ENCODE measurements at places on chromosomes 4 and X.

DNA sequence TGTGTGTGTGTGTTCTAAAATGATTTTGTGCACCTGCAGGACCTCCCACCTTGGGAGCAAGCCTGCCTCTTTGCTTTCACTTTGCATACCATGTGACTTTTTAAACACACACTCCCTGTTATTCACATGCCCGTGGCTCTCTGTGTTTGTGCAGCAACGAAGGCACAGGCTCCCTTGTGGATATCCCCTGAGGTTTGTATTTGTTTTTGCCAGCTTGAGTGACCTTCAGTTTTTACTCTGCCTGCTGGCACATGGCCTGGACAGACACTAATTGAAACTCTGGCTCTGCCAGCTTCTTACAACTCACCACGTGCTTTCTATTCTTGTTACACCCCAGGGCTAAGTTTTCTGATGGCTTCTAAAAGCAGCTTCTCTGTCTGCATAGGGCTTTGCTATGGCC, 885.8 kb downstream of the SH3BGRL start:
- no peak for DNase-seq

GRCh38 chrX:37726346-37726745, 40.8 kb downstream of the XK start:
- DNase-seq = no peak

- no peak for DNase-seq
Measured at GRCh38 chr4:136357556-136357955, 1174.7 kb downstream of the PCDH18 start.

DNA sequence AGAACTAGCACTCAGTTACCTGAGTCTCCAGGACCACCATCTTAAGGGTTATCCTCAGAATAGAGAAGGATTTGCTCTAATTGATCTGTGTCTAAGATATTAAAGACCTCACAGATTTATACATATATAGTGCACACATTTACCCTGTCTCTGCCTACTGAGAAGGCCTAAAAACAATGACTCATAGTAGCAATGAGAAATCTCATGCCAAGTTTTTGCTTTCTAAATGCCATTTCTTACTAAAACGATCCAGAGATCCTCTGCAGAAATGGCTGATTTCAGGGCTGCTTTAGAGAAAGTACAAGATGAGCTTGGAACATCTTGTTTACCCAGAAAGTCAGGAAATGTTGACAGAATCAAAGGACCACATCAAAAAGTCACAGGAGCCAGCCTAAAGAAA, 79.1 kb upstream of the INPP4B start:
- DNase-seq = no peak

DNA sequence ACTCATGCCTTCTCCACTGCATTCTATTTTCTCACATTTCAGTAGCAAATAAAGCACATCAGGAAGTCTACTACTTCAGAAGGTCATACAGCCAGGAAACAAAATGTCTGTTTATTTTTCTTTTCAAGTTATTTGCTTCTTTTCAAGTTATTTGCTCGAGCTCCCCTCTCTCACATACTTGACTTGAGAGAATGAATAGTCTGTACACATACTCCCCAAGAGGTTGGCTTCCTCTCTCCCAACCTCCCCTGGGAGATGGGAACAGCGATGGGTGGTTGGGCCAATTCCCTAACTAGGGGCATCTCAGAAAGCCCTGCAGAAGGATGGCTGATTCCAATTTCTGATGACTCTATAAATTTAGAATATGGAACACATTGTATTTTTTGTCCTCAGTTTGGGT, 64.7 kb upstream of the PTPN13 start:
- no peak for DNase-seq

- DNase-seq = no peak
Measured at GRCh38 chrX:2402361-2402690, 98.5 kb downstream of the DHRSX start.

- peak; percentile 6 for DNase-seq
Measured at GRCh38 chr4:165784672-165785071, 88.4 kb upstream of the TLL1 start.

DNA sequence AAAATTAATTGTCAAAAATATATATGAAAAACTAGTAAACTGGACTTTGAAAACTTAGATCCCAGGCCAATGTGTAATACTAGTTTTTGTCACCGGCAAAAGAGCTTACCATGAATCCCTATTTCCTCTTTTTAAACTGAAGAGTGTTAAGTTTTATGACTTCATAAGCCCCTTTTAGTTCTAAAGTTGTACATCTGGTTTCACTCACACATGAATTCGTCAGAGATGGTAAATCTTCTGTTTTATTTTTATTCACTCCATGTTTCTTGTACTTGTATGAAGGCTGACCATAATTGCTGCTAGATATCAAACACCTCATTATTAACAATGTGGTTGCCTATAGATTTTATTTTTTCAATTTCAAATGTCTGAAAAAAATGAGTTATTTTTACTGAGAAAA, 827.9 kb downstream of the PCDH7 start:
- no peak for DNase-seq

DNA sequence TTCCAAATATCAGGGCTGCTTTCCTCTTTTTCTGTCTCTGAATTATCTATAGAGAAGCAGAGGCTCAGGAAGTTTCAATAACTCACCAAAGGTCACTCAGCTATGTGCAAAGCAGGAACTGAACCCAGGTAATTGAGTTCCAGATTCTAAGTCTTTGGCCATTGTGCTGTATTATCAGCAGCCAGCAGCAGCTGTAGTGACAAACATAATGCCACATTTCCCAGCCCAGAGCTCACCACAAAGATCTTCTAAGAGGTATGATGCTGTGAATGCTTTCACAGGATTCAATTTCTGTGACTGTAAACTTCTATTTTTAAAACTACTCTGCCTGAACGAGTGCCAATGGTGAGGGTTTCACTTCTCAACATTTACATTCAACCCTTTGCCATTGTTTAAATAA, 56.4 kb downstream of the SPOCK3 start:
- DNase-seq = no peak
